ENCODE measurements at places on chromosomes 7 and 10. TPM values are rescaled to one million over a fixed set of nuclear protein-coding genes. Genes with fewer than 3 reads are reported as not detected.

The CRYGN gene
- total RNA-seq, result not detected

The CYP3A7 gene
- total RNA-seq, result not detected

The CALHM1 gene
- total RNA-seq, result not detected

The SPDYE6 gene
- not detected for total RNA-seq

The NODAL gene
- not detected for total RNA-seq

The ZNF365 gene
- total RNA-seq, result 1.2 TPM
